ENCODE measurements at places on chromosomes 16 and 17. TPM values are rescaled to one million over a fixed set of nuclear protein-coding genes. Genes with fewer than 3 reads are reported as not detected.

DNA sequence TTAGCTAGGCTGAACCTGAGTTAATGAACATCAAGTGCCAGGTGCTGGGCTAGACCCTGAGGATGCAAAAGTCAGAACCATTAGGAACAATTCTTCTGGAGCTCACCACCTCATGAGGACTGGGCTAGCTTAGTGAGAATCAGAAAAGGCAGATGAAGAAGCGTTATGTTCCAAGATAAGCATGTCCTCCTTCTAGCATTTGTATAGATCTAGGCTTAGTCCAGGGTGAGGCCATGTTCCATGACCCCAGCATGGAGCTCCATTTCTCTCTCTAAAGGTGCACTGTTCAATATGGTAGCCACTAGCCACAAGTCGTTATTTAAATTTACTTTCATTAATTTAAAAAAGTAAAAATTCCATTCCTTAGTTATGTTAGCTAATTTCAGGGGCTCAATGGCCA is 365.3 kb upstream of the CCL2 start:
- no peaks in the 10 kb centered on the region for H3K4me1 ChIP-seq
- no peak overlapping the region for H3K27ac ChIP-seq
- no peaks in the 10 kb centered on the region for H3K27me3 ChIP-seq
- H3K4me3 ChIP-seq = no peak overlapping the region
- H3K36me3 ChIP-seq = no peaks in the 10 kb centered on the region

- no peak for DNase-seq
- H3K4me1 ChIP-seq = peaks cover 4% of the 10 kb centered on the region
- no peaks in the 10 kb centered on the region for H3K36me3 ChIP-seq
- H3K27ac ChIP-seq = no peak overlapping the region
These were observed 80.4 kb upstream of the DHX40 start for GRCh38 chr17:59485015-59485414.

DNA sequence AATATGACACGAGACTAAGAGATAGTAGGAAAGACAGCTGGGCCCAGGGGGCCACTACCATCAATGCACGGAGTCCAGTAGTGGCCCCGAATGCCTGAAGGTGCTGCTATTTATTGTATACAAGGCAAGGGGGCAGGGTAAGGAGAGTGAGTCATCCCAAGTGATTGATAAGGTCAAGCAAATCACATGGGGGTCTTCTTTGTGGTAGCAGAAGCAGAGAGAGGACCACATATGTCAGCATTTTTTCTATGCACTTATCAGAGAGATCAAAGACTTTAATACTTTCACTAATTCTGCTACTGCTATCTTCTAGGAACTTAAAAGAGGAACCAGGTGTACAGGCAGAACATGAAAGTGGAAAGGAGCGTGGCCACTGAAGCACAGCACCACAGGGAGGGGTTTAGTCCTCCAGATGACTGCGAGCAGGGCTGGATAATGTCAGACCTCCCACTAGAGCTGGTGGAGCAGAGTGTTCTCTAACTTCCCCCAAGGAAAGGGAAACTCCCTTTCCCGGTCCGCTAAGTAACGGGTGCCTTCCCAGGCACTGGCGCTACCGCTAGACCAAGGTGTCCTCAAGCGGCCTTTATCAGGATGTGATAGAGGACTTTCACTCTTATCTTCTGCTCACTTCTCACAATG is 26.4 kb upstream of the ARL4D start:
- peaks cover 32% of the 10 kb centered on the region for H3K4me1 ChIP-seq
- H3K27me3 ChIP-seq = no peaks in the 10 kb centered on the region
- peak; percentile 12 for DNase-seq
- H3K4me3 ChIP-seq = no peak overlapping the region
- no peaks in the 10 kb centered on the region for H3K36me3 ChIP-seq

DNA sequence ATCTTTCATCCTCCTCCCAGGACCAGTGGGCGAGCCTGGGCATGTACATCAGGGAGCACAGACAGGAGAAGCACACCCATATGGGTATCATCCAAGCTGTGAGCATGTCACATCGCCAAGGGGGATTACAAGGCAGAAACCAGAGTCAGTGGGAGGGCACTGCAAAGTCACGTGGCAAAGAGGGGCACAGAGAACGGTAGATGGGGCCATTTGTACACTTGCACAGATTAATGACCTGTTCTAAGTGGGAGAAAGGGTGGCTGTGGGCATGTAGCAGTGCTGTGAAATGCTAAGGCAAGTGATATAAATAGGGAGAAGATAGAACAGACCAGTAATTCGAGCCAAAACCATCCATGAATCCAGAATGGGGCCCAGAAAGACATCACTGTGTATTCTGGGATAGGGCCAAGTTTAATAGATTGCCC is 265.0 kb downstream of the CPPED1 start:
- H3K36me3 ChIP-seq = no peaks in the 10 kb centered on the region
- no peak for DNase-seq
- H3K4me1 ChIP-seq = peaks cover 33% of the 10 kb centered on the region
- no peak overlapping the region for H3K4me3 ChIP-seq

The KRT35 gene
- not detected for total RNA-seq

- H3K4me1 ChIP-seq = peaks cover 9% of the 10 kb centered on the region
- H3K27ac ChIP-seq = no peak overlapping the region
- H3K4me3 ChIP-seq = no peak overlapping the region
- DNase-seq = peak; percentile 6
These were observed 11.4 kb downstream of the DYNC1LI2 start for GRCh38 chr16:66740010-66740409.

DNA sequence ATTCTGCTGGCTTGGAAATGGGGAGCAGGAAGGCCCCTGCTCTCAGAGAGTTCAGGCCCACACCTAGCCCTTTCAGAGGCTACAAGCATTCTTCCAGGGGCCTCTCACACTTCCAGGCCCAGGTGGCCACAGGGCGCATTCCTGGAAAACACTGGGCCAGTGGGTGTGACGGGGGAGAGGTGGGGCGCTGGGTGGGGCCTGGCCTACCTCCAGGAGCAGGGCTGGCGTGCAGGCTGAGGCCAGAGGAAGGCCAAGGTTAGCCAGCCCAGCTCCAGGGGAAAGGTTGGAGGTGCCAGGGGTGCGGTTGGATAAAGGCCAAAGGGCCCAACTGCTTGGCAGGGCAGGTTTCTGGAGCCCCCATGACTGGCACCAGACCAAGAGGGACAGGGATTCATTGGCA is 198.2 kb downstream of the MAF start:
- H3K27me3 ChIP-seq = no peaks in the 10 kb centered on the region
- no peak for DNase-seq
- no peaks in the 10 kb centered on the region for H3K4me1 ChIP-seq
- no peak overlapping the region for H3K27ac ChIP-seq
- H3K4me3 ChIP-seq = no peak overlapping the region

The DNASE1L2 gene
- 0.92 TPM for total RNA-seq

DNA sequence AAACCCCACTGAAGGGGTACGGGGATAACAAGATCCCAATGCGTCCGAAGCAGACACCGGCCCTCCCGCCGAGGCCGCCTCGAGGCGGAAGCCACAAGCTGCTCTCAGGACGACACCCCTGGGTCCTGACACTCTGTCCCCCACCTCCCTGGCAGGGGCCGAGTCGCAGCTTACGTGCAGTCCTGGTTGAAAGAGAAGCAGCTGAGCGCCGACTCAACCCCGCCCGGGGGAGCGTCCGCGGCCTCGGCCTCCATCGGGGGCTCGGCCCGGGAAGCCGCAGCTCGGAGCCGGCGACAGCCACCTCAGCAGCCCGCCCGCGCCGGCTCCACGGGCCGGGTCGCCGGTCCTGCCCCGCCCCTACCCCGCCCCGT is at the start of gene WIPI1:
Gene WIPI1, minus strand, starts transcription at position 329 of the 371 bp plus-strand sequence. Its CDS starts 75 bp downstream, at position 254.
- H3K27me3 ChIP-seq = peaks cover 13% of the 10 kb centered on the region
- peaks cover 41% of the 10 kb centered on the region for H3K4me1 ChIP-seq
- peak within 1 kb of the TSS; percentile 81 for H3K4me3 ChIP-seq
- H3K27ac ChIP-seq = peak within 1 kb of the TSS; percentile 75
- no peak for DNase-seq
- no peaks in the 10 kb centered on the region for H3K36me3 ChIP-seq

GRCh38 chr17:40557531-40558299 is 7.6 kb downstream of the CCR7 start:
- peaks cover 95% of the 10 kb centered on the region for H3K36me3 ChIP-seq
- peak overlapping the region; percentile 57 for H3K4me3 ChIP-seq
- H3K4me1 ChIP-seq = peaks cover 78% of the 10 kb centered on the region

GRCh38 chr17:82943751-82944150 is 103.9 kb upstream of the ZNF750 start:
- no peak overlapping the region for H3K27ac ChIP-seq
- no peaks in the 10 kb centered on the region for H3K4me1 ChIP-seq
- no peak overlapping the region for H3K4me3 ChIP-seq
- no peak for DNase-seq
- H3K27me3 ChIP-seq = no peaks in the 10 kb centered on the region

- no peaks in the 10 kb centered on the region for H3K4me1 ChIP-seq
- no peak overlapping the region for H3K27ac ChIP-seq
- DNase-seq = no peak
- no peak overlapping the region for H3K4me3 ChIP-seq
- H3K27me3 ChIP-seq = no peaks in the 10 kb centered on the region
These were observed 327.3 kb upstream of the CDH8 start for GRCh38 chr16:62363501-62363900.

The KRT33B gene
- total RNA-seq = not detected

The MT3 gene
- total RNA-seq = 25.6 TPM
